ENCODE measurements at places on chromosomes 6 and 20.

DNA sequence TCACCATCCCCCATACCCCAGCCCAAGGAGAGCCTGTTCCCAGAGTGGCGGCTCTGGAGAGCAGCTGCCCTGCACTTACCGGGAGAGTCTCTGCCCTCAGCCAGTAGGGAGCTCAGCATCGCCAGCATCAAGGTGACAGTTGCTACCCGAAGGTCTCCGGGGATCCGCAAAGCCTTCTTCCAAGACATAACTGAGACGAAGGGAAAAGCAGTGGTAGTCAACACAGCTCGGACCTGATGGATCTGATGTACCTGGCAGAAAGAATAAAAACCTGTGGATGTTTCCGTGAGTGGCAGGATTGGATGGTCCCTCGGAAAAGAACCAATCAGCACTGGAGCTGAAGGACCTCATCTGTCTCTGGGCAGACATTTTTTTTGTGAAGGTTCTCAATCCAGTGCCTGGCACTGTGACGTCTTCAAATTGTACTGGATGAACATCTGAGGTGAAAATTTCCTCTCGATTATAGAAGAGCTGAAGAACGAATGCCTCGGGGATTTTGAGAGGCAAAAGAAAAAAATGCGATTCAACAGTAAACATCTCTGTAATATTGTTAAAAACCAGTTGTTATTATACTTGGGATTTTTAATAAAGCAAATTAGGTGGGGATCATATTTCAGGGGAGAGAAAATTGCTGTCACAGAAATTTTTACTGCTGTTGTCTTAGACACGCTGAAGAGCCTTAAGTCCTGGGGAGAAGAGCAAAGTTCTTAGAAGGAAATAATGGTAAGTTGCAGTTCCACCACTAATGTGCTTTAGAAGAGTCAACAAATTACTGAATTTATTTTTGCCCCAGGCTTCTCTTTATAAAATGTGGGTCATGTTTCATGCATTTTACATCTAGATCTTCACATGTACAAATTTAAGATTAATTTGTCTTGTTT is at the start of gene HLA-DQB1:
Gene HLA-DQB1 (minus strand): TSS at position 238 of the 881 bp plus-strand sequence. CDS start 50 bp downstream, at position 188.
- DNase-seq: no peak

GRCh38 chr6:149154261-149154821 is 163.2 kb upstream of the TAB2 start:
- no peak for DNase-seq

GRCh38 chr6:42509256-42509655 is 54.6 kb upstream of the UBR2 start:
- DNase-seq: no peak

GRCh38 chr6:83047065-83047754 is 18.4 kb downstream of the UBE3D start:
- no peak for DNase-seq

DNA sequence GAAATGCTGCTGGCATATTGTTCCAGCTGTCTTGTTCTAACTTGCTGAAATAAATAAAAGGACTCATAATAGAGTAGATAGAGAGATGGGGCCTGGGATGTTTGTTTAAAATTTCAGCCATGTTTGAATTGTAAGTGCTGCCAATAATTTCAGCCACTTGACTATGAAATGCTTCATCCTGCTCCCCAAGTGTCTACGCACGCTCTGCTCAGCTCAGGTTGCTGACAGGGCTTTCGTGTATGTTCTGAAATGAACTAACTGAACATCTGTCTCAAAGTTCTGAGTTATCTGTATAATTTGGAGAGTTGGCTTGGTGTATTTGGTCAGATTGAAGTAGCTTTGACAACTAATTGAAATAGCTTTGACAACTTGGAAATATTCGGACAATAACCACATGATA is 387.8 kb downstream of the BMP2 start:
- peak; percentile 81 for DNase-seq

DNA sequence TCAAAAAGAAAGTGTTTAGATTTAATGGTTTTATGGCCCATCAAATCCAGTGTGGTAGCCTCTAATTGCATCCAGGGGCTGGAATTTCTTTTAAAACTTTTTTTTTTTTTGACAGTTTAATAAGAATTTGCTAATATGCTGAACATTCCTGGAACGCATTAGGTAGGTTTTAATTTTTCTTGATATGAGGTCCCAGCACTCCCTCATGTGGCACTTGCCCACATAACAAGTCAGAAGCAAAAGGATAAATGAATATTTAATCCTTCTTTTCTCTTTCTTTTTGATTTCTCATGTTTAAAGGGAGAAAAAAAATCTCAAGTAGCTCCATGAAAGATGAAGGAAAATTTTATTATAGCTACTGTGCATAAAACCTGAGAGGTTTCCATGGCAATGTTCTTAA is 13.5 kb downstream of the HAO1 start:
- no peak for DNase-seq

GRCh38 chr20:23021951-23022350 is 13.2 kb upstream of the SSTR4 start:
- DNase-seq: no peak

DNA sequence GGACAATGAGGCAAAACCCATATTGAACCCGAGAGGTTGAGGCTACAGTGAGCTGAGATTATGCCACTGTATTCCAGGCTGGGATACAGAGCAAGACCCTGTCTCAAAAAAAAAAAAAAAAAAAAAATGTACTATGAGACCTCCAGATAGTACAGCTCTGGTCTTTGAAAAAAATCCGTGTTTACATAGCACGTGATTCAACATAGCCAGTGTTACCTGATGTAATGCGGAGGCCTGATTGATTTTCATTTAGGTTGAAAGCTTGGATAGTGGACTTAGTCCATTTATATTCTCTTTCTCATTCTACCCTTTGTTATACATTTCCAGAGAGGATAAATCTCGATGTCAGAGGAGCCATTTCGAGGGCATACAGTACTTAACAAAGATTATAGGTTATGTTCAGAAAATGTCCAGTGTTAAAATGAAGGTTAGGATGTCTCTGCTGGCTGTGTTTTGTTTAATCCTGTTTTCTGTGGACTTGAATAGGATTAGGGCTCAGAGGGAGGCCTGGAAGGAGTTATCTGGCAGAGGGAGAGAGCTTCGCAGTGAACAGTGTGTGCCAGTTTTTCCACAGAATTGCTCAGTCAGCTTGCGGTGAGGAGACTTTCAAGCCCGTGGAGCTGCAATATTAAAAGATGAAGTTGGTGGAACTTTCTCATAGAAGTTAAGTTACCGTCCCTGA is 33.9 kb upstream of the BCLAF1 start:
- no peak for DNase-seq

DNA sequence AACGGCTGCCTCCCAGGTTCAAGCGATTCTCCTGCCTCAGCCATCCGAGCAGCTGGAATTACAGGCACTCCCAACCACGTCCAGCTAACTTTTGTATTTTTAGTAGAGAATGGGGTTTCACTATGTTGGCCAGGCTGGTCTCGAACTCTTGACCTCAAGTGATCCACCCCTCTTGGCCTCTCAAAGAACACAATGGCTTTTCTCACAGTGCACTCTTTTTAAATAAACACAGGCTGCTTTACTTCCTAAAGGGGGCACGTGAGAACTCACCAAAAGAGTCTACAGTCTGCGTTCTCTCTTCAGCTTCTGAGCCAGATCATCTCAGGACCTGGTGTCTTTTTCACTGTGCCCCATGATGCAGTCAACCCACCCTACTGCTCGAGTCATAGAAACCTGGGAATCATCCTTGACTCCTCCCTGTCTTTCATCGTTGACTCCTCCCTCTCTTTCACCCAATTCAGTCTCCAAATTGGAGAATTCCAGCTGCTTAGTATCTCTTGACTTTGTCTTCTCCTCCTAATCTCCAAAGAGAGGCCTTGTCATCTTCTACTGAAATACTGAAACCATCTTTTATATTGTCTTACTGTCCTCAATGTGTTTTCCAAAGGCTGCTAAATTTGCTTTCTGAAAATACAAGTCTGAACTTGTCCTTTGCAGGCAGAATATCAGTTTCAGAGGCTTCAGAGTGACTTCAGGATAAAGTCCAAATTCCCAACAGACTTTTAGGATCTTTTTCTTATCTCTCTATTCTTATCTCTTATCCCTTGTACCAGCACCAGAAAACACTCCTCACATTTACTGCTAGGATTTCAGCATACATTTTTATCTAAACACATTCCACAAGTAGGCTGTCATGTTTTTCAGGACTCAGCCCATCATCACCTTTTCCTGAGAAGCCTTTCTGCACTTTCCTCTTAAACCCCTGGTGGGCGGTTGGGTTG is 323.4 kb downstream of the SYNE1 start:
- DNase-seq: no peak

DNA sequence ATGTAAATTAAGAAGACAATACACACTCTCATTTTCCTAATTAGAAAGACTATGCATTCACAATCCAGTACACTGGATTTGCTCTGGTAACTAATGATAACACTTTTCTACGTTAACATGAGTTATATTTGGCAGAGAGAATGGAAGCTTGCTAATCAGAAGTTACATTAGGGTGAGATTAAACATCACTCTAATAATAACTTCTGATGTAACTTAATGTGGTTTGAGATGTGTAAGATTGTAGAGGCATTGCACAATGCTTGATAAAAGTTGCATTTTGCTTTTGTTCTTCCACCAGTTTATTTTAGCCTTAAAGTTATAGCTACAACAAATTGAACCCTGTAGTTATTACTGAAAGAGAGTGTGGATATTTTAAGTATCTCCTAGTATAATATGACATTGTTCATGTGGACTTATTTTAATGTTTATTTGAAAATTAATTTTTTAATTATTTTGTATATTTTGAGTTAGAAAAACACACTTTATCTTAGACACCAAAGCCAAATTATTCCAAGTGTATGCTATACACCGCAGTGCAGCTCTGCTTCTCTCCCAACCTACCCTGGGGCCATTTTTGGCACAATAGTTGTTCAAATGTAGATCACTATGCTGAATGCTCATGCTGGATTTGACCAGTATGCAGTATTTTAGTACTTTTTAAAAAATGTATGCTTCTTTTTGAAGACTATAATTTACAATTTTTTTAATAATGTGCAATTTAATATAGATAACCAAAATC is 143.2 kb downstream of the SLC16A10 start:
- no peak for DNase-seq

DNA sequence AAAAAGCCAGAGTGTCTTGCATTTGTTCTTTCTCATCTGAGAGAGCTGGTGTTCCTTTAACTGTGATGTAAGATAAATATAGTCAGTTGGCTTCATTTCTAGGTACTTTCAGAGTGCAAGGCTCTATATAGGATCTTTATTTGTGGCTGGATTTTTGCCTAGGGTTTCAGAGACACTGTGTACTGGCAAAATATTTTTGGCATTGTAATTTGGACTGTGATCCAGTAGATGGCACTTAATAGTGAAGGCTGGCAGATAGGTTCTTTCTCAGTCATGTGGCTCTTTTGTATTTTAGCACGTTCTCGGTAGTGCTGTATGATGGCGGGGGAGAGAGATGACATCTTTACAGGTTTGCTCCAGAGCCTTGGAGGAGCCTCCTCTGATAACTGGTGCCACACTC is 26.8 kb upstream of the SLC35B3 start:
- no peak for DNase-seq

GRCh38 chr6:3867641-3868502 is 18.7 kb downstream of the FAM50B start:
- DNase-seq: no peak

DNA sequence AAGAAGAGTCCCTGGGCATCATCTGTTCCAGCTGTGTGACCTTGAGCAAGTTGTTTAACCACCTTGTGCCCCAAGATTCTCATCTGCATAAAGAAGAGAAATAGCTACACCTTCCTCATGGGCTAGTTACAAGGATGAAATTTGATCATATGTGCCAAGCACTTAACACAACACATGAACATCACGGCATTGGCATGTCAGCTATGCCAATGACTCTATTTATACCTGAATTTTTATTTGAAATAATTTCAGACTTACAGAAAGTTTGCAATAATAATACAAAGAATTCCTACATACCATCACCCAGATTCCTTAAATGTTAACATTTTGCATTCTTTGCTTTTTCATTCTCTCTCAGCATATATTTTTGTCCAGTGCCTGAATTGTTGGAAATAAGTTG is 21.0 kb upstream of the TCF15 start:
- DNase-seq: no peak

GRCh38 chr20:58514321-58515232 is 622 bp downstream of the APCDD1L start:
- no peak for DNase-seq

GRCh38 chr20:22562620-22563019 is 21.8 kb downstream of the FOXA2 start:
- DNase-seq: no peak

- no peak for DNase-seq
These were observed 241.4 kb downstream of the LAMA2 start for GRCh38 chr6:129124347-129124746.

DNA sequence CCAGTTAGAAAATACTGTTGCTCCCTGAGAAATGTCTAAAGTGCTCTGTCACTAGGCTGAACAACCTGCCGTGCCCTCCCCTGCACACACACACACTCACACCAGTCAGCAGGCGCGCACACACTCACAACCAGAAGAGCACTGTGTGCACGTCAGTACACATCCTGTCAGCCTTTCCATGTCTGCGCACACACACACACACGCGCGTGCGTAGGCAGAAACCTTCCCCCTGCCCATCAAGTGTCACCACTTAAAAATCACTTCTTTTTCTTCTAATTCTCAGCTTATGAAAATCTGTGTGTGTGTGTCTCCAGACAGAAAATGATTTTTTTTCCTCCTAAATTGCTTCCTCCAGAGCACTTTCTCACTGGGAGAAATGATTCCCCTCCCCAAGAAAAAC is 100.3 kb downstream of the EDN3 start:
- no peak for DNase-seq

- no peak for DNase-seq
These were observed 164.4 kb downstream of the SIM1 start for GRCh38 chr6:100300221-100300736.

- DNase-seq: no peak
These were observed 8.3 kb downstream of the NT5E start for GRCh38 chr6:85458184-85458583.

DNA sequence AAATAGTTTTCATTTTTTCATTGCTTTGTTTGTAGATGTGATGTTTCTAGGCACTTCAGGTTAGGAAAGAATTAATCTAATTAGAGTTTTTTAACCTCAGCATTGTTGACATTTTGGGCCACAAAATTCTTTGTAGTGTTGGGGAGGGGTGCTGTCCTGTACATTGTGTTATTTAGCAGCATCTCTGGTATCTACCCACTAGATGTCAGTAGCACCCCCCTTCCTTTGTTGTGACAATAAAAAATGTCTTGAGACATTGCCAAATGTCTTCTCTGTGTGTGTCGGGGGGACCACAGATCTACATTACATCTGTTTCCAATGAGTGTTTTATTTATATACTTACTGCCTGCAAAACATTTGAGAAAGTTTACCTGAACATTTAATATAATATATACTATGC is 45.6 kb downstream of the EYA4 start:
- DNase-seq: no peak

GRCh38 chr20:24489631-24490260 is 20.3 kb downstream of the SYNDIG1 start:
- DNase-seq: no peak

Measured in NCI-H1436 treated with DMSO at 0.1 percent for 48 hours (cell line).